ENCODE measurements at places on chromosomes 16 and 17. TPM values are rescaled to one million over a fixed set of nuclear protein-coding genes. Genes with fewer than 3 reads are reported as not detected.
A peak's percentile ranks its signal among the peaks of the same experiment; 100 is the strongest.

Gene CNGB1
- not detected for polyA plus RNA-seq

Gene PRSS33
- not detected for polyA plus RNA-seq

Gene MMP2
- polyA plus RNA-seq = 77.1 TPM

DNA sequence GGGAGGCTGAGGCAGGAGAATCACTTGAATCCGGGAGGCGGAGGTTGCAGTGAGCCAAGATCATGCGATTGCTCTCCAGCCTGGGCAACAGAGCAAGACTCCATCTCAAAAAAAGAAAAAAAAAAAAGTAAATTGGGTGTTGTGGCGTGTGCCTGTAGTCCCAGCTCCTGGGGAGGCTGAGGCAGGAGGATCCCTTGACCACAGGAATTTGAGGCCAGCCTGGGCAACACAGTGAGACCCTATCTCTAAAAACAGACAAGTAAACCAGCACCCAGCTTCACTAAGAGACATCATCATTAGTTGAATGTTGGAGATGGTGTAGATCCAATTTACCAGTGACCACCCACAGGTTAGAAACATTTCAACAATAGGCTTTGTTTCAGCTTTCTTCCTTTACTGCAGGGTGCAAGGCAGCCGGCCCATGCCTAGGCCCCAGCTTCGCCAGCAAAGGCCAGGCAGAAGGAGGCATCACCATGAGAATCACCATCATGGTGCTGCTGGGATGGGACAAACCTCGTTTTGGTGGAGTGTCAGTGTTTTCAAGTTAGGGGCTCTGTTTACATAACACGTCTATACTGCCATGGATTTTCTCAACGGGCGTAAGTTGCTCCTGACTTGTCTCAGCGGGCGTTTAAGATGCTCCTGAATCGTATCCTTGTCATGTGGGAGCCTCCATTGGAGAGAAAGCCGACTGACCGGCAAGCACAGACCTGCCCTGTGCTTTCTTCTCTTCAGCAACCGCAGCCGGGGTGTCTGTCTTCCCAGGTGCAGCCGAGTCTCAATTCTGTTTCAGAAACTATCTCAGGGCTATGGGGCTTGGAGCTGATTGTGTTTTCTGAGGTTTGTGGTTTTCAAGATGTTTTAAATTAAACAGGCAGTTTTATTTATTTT lies 7.3 kb downstream of the TCF25 start:
- no peak for DNase-seq

- DNase-seq = no peak
Measured at GRCh38 chr16:49365711-49366509, 7.7 kb upstream of the C16orf78 start.

DNA sequence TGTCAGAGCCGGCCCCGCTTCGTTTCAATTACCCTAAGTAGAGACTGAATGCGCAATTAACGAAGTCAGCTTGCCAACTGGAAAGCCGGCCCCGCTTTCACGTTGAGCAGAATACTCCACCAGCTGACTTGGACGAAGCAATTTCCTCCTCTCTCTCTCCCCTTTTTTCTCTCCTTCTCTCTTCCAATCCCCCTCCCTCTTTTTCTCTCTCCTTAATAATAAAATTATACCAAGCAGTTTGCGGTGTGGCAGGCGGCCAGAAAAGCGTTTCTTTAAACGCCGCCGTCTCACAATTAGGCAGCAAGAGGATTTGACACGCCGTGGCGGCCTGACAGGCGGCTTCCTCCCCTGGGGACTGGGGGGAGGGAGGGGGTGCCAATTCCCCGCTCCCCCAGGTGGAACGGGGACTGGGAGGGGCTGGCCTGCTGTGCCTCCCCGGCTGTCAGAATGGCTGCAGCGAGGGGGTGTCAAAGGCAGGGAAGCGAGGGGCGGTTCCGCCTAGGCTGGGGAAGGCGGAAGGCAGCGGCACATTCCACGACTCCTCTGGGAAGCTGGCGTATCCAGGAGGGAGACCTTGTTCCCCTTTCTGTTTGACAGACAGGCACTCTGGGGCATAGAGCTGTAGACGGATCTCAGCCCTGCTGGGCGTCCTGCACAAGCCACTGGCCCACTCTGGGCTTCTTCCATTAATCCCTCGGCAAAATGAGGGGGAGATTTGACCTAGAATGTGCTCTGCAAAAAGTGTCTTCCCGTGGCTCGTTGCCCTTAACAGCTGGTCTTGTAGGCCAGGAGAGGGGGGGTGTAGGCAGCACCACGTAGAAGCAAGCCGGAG lies 52.7 kb downstream of the SREBF1 start:
- peak; percentile 72 for DNase-seq

- no peak for DNase-seq
Measured at GRCh38 chr17:57342963-57343589, 86.8 kb downstream of the MSI2 start.

DNA sequence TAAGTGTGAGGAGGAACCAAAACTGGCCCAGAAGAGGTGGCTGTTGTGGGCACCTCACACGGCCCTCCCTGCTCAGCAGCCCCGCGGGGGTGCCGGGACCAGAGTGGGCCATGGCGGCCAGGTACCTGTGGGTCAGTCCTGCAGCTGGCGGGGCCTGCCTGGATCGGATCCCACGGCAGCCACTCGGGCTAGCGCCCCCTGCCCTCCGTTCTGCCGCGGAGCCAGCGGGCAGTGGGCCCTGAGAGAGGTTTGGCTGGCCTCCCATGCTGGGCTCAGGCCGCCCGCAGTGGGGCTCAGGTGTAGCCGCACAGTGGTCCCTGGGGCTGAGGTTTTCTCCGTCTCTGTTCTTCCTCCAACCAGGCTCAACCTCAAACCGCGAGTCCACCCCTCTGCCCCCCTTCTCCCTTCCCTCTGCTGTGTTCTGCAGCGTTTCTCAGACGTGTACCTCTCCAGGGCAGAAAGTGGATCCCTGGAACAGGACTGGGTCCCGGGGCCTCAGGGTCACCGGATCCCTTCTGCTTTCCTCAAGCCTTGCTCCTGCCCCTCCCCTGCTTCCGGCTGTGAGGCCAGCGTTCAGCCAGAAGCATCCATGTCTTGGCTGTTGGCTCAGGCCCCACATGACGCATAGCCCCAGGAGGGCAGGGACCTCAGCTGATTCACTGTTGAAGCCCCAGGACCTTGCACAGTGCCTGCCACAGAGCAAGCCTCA lies 28.6 kb upstream of the ITGA3 start:
- peak; percentile 48 for DNase-seq

- no peak for DNase-seq
Measured at GRCh38 chr17:81306491-81306890, 11.4 kb upstream of the SLC38A10 start.

GRCh38 chr17:1179818-1180742 lies at the start of gene ABR:
TSS of gene ABR (minus strand) at chr17:1179981. CDS start at chr17:1179727, 254 bp downstream.
- peak; percentile 65 for DNase-seq

- no peak for DNase-seq
Measured at GRCh38 chr17:9120471-9120870, 99.2 kb downstream of the NTN1 start.

DNA sequence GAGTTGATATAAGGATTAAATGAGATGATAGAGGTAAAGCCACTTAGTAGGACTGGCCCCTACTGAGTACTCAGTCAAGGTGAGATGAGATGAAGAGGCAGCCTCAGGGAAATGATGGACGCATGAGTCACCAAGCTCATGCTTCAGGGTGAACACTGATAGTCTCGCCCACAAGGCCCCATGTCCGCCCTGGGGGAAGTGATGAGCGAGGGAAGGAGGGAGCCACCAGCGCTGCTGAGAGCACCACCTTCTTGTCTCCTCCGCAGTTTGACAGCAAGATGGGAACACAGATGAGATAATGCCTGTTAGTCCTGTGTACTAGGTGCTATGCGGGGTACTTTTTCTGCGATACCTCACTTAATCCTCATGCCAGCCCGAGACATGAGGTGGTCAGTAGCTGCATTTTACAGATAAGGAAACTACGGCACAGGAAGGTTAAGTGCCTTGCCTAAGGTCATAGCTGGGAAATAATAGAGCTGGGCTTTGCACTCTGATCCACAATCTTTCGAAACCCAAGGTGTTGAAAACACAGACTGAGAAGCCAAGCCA lies 383.0 kb downstream of the CPPED1 start:
- DNase-seq = no peak

GRCh38 chr17:73043686-73044581 lies 48.6 kb downstream of the SLC39A11 start:
- DNase-seq = no peak

DNA sequence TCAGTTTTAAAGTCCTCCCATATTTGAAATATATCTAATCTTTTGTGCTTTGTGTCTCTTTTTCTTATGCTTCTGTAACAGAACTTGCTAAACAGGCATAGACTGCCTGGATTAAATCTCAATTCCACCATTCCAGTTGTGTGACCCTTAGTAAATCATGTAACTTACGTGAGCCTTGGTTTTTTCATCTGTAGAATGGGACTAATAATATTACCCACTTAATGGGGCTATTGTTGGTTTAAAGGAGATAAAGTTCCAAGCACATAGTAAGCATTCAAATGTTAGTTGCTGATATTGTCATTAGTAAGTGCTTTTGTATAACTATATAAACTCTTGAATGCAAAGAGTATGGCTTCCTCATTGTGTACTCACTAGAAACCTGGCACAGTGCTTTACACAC lies 5.9 kb upstream of the VWA3A start:
- no peak for DNase-seq

- DNase-seq = no peak
Measured at GRCh38 chr16:86723689-86724088, 145.3 kb downstream of the FOXL1 start.

DNA sequence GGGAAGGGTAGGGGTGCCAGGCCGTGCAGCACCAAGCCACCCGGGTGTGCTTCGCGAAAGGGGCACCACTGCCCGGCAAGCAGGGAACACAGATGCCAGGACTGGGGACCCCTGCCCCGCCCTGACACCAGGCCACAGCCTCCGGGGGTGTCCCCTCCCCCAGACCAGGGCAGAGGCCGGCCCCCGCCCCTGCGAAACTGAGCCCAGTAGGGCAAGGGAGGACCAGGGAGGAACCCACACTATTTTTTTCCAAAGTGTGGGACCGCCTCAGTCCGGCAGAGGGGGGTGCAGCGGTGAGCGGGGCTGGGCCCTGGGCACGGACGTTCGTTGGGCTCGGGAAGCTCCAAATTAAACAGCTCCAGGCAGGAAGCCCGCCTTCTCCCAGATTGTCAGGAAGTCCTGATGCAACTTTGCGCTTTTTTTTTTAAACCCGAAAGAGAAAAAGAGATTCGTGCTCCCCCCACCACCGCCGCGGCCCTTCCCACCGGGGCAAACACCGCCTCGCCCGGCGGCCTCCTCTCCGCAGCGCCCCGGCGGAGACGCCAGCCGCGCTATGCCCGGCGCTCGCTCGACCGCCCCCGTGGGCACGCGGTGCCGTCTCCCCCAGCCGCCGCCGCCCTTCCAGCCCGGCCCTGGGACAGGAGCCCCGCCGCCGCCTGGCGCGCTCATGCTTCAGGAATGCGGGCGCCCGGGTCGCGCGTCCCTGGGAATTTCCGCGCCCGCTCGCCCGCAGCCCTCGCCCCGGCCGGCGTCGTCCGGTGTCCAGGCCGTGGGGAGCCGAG lies 755 bp downstream of the PIEZO1 start:
- DNase-seq = peak; percentile 69

DNA sequence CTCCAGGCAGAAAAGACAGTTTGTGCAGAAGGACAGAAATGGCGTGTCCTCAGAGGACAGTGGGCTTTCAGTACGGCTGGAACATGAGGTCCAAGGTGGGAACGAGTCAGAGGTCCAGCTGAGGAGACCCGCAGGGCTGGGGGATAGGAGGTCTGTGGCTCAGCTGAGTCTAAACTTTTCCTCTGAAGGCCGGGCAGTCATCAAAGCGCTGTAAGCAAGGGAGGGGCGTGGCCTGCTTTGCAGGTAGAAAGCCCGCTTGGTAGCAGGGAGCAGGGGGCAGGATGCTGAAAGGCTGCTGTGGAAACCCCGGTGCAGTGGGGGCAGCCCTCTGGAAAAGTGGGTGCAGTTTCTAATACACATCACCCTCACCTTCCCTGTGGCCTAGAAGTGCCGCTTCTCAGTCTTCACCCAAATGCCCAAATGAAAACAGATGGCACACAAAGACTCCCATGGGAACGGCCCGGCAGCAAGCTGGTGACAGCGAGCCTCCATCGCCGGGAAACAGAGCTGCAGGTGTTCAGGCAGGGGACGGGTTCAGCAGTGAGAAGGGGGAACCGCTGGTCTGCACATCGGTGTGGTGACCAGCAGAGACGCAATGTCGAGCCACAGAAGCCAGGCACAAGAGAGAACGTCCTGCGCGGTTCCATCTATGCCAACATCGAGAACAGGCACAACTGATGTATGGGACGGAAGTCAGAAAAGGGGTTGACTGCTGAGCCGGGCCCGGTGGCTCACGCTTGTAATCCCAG lies 12.2 kb upstream of the OSGIN1 start:
- DNase-seq = no peak

- no peak for DNase-seq
Measured at GRCh38 chr17:35584061-35584460, 3.1 kb upstream of the AP2B1 start.

- no peak for DNase-seq
Measured at GRCh38 chr17:37300683-37301082, 75.1 kb upstream of the C17orf78 start.

DNA sequence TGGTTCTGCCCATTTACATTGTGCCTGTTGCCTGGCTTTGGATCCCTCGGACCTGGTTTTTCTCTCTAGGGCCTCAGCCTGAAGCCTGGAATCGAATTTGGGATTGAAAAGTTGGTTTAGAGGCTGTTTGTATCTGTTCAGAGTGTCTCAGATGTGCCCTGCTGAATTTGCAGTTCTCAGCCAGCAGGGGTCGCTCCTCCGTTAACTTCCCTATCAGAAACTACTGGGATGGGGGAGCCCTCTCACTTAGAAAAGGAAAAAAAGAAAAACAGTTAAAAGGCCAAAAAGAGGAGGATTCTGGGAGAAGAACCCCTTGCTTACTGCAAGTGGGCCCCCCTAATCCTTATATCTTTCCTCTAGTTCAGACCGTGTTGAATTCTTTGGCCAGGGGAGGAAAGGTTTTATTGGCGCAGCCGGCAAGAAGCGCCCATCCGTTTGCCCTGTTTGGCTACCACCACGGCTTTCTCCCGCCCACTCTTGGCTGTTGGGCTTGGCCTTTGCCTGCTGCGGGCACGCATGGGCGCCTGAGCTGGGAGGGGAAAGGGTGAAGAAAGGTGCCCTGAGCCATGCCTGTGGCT lies 8.7 kb downstream of the FZD2 start:
- no peak for DNase-seq

- no peak for DNase-seq
Measured at GRCh38 chr16:56094231-56094630, 97.1 kb upstream of the GNAO1 start.

DNA sequence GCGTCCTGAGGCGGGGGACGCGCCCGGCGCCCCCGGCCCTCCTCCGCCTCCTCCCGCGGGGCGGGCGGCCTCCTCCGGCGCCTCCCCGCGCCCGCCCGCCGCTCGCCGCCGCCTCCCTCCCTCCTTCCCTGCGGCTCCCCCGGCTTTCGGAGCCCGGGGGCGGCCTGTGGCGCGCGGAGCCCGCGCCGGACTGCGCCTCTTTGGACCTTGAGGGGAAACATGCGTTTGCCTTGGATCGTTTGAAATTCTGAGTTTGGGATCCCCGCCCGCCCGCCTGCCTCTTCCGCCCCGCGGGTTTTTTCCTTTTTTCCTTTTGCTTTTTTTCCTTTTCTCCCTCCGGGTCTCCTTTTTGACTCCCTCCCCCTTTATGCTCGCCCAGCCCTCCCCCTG lies 390 bp downstream of the ZNRF1 start:
- peak; percentile 40 for DNase-seq

GRCh38 chr17:78544881-78545755 lies 32.1 kb downstream of the DNAH17 start:
- no peak for DNase-seq

GRCh38 chr16:22190081-22190775 lies 15.8 kb upstream of the EEF2K start:
- DNase-seq = peak; percentile 80
